ENCODE measurements at places on chromosomes 16 and 17. TPM values are rescaled to one million over a fixed set of nuclear protein-coding genes. Genes with fewer than 3 reads are reported as not detected.

The C1QTNF8 gene
- 0.19 TPM for total RNA-seq

The SOX15 gene
- total RNA-seq = 0.89 TPM

The FBF1 gene
- 3.5 TPM for total RNA-seq

The AATK gene
- 10.1 TPM for total RNA-seq

The PEMT gene
- total RNA-seq = 18.2 TPM

The NACA2 gene
- total RNA-seq = not detected

The MFSD6L gene
- 0.11 TPM for total RNA-seq

The GFAP gene
- total RNA-seq = 3.7 TPM

The TBC1D3H gene
- not detected for total RNA-seq

The WNT9B gene
- total RNA-seq = not detected

The SLC38A8 gene
- total RNA-seq = 3.1 TPM

The OTOP3 gene
- not detected for total RNA-seq

The CCDC182 gene
- total RNA-seq = not detected

The CORO7 gene
- total RNA-seq = 11.6 TPM
